A549 (cell line): ENCODE measurements at places on chromosomes 3 and 15.

- no peak for DNase-seq
These were observed 104.9 kb downstream of the RORA start for GRCh38 chr15:61124195-61124594.

- DNase-seq = no peak
These were observed 277.1 kb downstream of the EDEM1 start for GRCh38 chr3:5464649-5465048.

DNA sequence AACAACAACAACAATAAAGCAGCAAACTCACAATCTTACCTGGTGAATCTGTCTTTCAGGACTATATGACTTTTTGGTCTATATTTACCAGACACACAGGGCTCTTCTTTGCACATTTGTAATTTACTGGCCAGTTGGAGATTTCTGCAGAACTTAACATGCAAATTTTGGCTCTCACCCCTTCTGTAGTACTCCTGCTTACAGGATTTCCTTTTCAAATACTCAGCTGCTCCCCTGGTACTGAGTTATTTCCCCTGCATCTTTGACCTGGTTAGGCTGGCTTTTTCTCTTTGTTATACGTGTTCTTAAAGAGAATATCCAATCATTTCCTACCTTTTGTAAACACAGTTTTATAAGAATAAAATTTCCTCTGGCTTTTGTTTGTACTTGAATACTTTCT, 228.0 kb downstream of the MBNL1 start:
- DNase-seq = no peak

DNA sequence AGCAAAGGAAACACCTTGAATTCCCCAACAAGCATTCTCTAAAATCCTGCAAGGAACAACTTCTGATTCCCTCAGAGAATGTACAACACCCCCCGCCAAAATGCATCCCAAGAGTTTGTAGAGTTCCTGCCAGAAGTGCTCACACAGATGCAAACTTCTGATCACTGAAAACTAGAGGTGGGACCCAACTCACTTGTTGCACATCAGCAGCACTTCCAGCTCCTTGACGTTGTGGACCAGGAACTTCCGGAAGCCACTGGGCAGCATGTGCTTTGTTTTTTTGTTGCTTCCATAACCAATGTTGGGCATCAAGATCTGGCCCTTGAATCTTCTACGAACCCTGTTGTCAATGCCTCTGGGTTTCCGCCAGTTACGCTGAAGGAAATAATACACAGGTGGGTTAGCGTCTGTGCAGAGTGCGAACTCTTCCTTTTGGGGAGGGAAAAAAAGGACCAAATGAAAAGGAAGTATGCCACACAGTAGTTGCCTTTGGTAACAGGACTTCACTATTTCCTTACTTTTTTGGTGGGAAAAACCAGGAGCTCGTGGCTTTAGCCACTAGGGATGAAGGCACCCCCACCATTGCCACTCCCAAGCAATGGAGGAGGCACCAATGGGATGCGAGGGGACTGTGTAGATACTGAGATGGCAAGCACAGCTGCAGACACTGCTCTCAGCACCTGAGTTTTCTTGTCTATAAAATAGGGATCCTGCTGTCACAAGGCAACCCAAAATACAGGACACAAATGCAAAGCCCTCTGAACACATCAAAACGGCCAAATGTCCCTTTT, 2.0 kb downstream of the RPL32 start:
- DNase-seq = no peak

DNA sequence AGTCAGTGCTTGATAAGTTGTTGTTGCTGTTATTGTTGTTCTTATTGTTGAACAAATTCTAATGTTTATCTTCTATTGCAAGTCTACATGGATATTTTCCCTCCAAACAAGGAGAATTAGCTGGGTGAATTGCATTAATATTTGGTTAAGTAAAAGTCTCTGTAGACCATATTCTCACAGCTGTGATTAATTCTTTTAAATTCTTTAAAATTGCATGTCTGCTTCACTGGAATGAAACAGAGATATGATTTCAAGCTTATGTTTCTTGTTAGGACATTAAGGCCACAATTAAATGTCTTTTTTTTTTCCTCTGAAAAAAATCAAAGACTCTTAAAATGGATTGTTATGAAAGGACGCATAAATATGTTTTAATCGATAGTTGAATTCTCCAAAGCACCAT, 153.4 kb downstream of the EBLN2 start:
- DNase-seq = no peak

DNA sequence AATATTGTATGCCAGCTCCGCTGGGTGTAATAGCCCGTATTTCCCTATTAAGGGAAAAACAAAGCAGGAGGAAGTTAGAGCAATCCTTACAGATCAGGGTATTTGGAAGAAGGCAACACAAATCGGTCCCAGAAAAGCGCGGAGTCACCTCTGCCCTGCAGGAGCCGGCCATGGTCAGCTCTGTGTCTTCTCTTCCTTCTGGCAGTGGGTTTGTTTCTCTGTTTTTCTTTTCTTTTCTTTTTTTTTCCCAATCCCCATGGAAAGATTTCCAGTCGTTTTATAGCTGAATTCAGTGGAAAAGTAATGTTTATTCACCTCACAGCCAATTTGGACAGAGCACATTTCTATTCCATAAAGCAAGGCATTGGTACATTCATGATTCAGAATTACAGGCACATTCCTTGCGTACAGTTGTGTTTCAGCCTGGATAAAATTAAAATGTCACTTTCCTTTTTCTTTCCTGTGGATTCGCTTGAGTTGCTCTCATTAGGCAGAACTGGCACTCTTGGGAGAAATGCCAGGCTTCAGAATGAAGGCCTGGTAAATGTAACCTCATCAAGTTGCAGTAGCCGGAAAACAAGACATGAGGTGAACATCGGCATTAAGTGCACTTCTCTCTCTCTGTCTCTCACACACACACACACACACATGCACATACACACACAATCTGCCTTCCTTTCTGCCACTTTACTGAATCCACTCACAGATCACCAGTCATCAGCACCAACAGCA, 204.5 kb upstream of the UBE2E1 start:
- no peak for DNase-seq

GRCh38 chr3:170180079-170180907, 1.2 kb downstream of the PHC3 start:
- DNase-seq = peak; percentile 15

DNA sequence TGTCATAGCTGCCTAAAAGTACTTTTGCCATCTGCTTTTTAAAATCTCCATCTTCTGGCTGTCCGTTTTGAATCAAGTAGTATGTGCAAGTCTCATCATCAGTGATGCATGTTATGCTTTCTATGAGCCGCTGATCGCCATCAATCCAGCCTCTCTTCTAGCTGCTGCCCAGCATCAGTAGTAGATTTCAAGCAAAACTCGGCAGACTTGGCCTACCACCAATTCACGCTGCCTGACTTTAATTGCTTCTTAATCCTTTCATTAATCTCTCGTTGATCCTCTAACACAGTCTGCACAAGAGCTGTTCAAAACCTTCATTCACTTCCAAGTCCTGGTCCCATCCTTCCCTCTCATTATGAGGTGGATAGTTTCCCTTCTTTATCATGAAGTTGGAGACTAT, 104.9 kb downstream of the NSUN3 start:
- no peak for DNase-seq

GRCh38 chr15:70251246-70251990, 153.7 kb upstream of the TLE3 start:
- DNase-seq = no peak

DNA sequence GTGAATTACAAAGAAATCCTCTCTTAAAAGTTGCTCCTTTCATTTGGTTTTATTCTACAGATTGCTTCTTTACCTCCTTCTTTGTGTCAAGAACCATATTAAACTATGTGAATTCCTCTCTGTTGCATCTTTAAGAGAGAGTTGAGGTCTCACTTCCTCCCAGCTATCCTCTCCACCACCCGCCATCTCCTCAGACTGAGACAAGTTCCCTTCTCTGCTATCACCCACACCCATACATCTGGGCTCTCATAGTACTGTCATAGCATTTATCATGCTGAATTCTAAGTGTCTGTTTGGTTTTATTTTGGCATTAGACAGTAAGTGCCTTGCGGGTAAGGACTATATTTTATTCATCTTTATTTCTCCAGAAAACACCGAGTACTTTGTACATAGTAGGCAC, 54.2 kb downstream of the B3GALNT1 start:
- no peak for DNase-seq

- no peak for DNase-seq
These were observed 63.4 kb downstream of the USP13 start for GRCh38 chr3:179716226-179716625.

DNA sequence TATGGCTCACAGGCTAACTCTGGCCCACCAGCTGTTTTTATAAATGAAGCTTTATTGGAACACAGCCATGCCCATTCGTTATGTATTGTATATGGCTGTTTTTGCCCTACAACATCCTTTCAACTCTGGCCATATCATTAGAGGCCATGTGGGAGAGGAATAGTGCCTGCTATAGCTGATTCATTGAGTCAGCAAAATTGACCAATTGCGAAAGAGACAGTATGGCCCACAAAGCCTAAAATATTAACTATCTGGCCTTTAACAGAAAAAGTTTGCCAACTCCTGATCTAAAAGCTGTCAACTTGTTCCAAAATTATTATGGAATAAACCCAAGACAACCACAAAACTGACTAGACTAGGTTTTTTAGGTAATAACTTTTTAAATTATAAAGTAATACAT, 1.4 kb downstream of the NR1I2 start:
- DNase-seq = no peak

GRCh38 chr3:45988362-45988761, 7.3 kb downstream of the FYCO1 start:
- DNase-seq = no peak

DNA sequence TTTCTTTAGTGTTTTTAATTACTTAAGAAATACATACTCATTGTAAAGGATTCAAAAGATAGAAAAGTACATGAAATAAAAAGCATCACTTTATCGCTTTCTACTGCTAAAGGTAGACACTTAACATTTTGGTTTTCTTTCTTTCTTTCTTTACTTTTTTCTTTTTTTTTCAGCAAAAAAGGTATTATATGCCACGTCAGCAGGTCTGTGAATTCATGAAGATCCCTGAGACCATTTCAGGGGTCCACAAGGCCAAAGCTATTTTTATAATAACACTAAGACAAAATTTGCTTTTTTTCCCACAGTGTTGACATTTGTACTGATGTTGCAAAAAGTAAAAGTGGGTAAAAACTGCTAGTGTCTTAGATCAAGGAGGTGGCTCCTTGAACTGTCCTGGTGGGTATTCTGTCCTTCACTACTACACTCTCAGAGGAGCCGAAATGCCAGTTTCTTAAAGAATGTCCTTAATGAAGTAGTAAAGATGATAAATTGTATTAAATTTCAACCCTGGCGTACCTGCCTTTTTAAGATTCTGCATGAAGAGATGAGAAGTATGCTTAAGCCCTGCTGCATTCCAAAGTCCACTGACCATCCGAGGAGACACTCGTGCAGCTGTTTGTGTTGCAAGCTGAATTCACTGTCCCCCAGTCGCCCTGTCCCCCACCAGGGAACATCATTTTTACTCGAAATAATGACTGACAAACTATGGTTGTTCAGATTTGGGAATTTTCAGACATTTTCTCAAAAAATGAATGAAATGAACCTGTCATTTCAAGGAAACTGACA, 106.7 kb upstream of the PIAS1 start:
- DNase-seq = no peak

DNA sequence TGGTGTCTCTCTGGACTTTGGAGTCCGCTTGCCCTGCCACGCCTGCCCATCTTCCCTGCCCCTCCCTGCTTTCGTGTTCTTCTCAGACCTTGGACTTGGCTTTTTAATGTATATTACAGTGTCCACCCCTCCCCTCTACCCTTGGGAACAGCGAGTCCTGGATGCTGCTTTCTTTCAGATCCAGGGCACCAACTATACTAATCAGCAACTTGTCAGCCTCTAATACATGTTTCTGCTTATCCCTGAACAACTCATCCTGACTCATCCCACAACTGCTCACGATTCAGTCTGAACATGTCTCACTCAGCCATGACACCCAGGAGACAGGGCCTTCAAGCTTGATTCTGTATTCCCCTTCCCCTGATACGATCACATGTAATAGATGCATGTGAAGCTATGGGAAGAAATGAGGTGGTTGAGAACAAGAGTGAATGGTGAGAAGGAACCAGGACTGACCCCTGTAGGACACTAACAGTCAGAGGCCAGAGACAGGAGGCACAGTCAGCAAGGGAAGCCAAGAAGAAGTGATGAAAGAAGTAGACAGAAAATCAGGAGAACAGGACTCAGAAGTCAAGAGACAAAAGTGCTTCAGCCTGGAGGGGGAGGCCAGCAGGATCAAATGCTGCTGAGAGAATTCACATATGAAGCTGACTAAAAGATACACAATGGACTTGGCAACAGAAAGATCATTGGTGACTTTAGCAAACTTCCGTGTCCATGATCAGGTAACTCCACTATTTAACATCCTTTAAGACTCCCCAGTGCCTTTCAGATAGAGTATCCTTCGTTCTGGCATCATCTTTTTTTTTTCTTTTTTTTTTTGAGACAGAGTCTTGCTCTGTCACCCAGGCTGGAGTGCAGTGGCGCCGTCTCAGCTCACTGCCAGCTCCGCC, 35.4 kb downstream of the BCL2L10 start:
- DNase-seq = peak; percentile 71

GRCh38 chr3:59580499-59580898, 530.7 kb upstream of the CFAP20DC start:
- DNase-seq = no peak
